ENCODE measurements at places on chromosomes 7 and 10.

GRCh38 chr7:32948202-32948601 lies 9.0 kb upstream of the FKBP9 start:
- no peak for DNase-seq

DNA sequence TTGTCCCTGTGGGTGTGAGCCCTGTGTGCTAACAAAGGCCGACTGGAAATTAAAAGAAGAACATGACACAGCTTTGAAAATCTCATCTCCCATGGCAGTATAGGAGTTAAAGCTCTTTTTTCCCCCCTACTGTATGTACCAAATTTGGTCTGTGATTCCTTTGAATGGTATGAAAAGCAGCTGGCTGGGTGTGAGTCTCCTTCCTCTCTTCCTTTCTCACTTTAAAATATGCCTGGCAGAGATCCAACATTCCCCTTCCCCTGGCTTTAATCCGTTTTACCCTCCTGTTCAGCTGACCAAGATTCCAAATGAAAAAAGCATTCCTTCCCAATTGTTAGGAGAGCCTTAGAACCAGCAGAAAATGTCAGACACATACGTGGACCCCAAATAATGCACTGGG lies 225.0 kb upstream of the CELF2 start:
- peak; percentile 97 for DNase-seq

- DNase-seq: peak; percentile 59
Measured at GRCh38 chr10:22420787-22421517, 75.7 kb downstream of the SPAG6 start.

DNA sequence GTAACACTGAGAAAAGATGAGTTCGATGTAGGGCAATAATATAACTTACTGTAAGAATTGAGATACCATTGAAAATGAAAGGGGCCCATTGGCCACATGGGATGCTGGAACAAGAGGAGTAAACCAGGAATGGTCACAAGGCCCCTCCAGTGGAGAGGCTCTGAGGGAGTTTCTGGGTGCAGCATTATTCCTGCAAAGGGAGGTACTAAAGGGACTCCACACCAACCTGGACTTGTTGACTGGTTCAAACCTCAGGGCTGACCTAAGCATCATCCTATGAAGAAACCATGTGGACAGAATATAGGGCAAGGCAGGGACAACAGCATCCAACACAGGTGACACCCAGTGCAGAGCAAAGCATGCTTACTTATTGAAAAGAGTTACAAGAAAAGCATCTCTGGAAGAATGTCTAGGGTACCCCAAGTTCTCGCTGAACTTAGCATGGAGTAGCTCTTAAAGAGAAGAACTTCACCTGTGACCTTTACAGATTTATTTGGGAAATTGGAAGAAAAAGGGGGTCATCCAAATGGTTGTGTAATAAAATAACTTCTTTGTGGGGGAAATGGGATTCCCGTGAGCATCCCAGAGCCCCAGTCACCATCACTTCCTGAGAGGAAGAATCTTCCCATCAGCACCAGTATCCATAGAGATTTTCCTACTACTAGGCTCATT lies 34.7 kb downstream of the PRSS2 start:
- DNase-seq: no peak

- peak; percentile 46 for DNase-seq
Measured at GRCh38 chr10:3499120-3499519, 285.9 kb downstream of the KLF6 start.

DNA sequence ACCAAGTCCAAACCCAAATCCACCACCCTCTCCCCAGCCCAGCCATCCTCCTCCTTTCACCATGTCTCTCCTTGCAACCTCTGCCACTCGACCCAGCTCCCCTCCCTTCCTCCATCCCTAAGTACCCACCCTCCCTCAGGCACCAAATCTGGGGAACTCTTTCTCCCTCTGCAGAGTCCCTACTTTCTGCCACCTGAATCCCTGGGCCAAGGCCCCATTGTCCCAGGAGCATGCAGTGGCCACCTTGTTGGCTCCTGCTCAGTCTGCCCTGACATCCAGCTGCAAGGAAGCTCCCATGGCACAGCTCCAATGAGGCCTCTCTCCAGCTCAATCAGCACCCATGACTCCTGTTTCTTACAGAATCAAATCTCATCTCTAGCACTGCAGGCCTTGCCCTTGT lies 5.5 kb upstream of the UNC5B start:
- no peak for DNase-seq

DNA sequence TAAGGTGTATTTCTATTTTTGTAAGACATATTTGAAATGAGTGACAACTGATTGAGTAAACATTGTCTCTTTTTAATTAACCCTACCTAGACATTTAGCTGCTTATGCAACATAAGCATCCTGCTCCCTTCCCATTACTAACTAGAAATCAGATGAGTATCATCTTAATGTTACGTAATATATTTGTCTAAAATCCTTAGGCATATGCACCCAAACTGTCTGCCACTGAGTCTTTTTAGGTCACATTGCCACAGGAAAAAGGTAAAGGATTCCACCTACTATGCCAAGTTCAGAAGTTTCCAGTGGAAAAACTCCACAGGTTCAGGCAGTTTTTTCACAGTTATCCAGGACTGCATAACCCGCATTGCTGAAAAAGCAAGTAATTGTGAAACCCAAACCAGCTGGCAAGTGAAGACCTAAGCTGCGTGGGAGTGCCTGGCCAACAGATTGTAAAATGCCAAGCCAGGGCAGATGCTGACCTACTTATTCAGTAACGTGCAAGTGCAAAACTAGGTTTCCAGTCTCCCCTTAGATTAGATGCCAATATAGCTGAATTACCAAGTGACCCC lies 983.7 kb downstream of the GATA3 start:
- no peak for DNase-seq

DNA sequence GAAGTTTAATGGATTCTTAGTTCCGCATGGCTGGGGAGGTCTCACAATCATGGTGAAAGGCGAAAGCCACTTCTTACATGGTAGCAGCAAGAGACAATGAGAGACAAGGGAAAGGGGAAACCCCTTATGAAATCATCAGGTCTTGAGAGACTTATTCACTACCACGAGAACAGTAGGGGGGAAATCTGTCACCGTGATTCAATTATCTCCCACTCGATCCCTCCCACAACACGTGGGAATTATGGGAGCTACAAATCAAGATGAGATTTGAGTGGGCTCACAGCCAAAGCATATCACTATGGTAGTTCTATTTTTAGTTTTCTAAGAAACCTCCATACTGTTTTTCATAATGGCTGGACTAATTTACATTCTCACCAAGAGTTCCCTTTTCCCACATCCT lies 36.7 kb downstream of the SPAM1 start:
- no peak for DNase-seq

- DNase-seq: peak; percentile 47
Measured at GRCh38 chr7:14924398-14924797, 21.8 kb upstream of the DGKB start.

DNA sequence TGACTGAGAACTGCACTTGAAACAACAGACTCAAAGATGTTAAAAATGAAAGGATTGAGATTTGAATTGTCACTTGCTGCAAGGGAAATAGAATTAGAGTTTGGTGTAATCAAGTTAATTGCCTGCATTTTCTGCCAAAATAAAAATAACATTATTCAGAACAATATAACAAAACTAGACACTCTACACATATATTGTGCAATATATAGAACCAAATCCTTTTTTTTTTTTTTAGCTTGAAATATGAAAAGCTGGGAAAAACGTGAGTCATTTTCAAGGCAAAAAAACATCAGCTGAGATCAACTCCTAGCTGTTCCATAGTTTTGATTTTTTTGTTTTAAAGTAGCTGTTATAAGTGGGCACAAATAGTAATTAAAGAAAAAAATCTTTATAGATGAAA lies 561.5 kb downstream of the DNAJB9 start:
- DNase-seq: no peak

DNA sequence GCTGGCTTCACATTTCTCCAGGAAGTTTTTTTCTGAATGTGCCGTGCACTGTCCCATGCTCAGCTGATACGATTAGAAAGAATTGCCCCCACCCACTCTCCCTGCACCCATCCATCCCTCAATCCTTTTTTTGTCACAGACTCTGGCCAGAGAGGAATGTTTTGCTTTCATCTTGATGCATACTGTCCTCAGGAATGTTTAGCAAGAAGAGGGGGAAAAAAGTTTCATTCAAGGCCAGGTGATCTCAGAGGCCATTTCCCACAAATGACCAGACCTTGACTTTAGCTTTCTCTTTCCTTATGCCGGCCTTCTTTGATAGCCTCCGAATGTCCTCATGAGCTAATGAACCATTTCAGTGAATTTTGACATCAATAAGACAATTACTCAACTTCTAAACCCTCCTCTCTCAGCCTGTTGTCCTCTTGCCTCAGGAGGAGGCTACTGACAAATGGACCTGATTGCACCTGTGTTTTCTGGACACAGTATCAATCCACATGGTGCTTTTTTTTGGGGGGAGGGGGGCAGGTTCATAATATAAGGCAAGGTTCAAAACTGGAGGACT lies 105.0 kb upstream of the KLF6 start:
- DNase-seq: peak; percentile 77

DNA sequence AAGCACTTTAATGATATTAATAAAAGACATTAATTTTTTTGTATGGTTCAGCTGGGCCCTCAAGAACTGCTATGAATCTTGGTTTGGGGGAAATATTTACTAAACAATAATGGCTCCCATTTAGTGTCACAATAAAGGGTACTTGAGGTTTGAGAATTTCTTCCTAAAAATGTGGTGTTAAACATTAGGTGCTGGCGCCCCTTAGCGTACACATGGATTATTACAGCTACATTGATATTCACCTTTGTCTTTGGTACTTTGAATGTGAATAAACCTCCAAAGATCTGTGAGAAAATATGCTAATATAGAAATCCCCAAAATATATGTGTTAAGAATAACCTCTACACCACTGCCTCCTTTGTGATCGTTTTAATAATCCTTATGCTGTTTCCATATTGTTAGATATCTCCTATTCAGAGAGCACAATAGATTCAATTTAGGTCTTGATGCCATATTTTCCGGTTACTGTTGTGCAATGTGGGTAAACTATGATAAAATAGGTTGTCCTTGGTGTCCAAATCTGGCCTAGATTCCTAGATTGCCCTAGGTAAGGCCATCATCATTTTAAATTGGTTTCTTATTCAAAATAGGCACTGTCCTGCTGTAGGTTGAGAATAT lies 161.8 kb upstream of the CACNA2D1 start:
- peak; percentile 67 for DNase-seq

DNA sequence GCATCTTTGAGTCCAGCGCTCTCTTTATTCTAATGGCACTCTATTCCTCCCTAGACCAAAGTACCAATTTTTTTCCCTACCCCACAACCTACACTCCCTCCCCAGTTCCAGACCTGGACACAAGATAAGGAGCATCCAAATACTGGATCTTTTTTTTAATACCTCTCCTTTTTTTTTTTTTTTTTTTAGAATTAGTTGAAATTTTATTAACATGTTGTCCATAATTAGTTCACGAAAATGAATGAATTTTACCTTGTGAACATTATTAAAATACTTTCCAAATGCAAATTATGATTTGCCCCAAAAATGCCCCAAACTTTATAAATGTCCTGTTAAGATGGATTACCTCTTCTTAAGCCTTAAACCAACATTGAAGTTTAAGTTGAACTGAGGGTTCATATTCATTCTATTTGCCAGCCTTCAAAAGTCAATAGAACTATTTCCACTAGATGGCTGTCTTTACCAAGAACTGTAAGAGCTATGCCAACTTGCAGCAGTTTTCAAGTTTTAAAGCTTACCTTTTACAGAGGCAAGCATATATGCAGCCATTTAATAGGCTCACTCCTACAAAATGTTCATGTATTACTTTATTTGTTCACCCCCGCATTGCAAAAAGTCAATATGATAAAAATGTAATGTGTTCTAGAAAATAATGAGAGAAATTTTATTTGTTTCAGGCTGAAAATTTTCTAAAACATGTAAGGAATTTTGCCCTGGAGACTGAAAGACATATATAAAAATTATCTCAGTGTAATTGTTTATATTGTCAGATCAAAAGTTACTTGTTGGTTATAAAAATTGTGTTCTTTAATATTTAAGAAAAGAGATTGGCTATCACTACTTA lies 39.7 kb upstream of the TNKS2 start:
- peak; percentile 81 for DNase-seq

- peak; percentile 68 for DNase-seq
Measured at GRCh38 chr10:122140461-122140902, 130.6 kb upstream of the BTBD16 start.

GRCh38 chr10:5511231-5511884 lies 12.0 kb upstream of the CALML5 start:
- no peak for DNase-seq

GRCh38 chr7:31175672-31176071 lies 123.6 kb downstream of the ADCYAP1R1 start:
- DNase-seq: no peak

GRCh38 chr10:83990126-83990525 lies 149.2 kb upstream of the GHITM start:
- DNase-seq: no peak

GRCh38 chr7:24877790-24878311 lies 102.1 kb downstream of the OSBPL3 start:
- peak; percentile 39 for DNase-seq

DNA sequence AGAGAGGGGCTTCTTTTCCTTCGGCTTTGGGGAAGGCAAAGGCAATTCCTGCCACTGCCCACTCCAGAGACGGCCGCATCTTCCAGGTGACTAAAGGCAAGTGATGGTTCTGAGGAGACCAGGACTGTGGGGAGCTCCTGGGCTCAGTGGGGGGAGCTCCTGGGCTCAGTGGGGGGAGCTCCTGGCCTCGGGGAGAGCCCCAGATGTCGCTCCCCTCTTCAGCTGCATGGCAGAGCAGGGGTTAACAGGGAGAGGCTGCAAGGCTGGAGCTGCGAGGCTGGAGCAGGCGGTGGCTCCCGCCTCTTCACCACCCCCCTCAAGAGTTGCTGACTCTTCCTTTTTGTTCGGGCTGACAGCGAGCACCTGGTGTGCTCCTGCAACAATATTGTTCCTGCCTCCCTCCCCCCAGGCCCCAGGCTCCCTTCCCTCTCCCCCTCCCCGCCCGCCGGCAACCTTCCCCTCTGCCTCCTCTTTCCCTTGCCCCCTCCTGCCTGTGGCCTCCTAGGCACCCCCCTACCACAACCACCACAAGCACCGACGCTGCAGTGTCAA lies 56.3 kb upstream of the LBX1 start:
- no peak for DNase-seq

DNA sequence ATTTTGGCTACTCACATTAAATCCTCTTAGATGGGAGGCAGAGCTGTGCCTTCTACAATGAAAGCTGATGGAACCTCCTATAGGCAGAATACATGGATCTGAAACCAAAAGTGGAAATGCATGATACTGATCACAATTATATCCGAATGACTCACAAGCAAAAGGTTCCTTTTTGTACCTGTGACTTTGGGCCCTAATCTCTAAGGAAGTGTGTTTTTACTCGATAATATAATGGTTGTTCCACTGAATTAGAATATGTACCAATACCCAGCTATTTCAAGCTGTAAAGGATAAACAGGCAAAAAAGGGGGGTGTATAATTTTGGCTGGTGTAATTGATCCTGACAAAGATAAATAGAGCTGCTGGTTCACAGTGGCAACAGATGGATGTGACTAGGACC lies 17.6 kb upstream of the LAMB1 start:
- no peak for DNase-seq
